Naive thymus-derived CD4-positive, alpha-beta T cell (primary cell): ENCODE measurements at places on chromosomes 7 and 10.

- DNase-seq: peak; percentile 22
Measured at GRCh38 chr10:7383442-7383841, 27.4 kb downstream of the SFMBT2 start.

- no peak for DNase-seq
Measured at GRCh38 chr7:128005117-128005516, 26.1 kb downstream of the LRRC4 start.

DNA sequence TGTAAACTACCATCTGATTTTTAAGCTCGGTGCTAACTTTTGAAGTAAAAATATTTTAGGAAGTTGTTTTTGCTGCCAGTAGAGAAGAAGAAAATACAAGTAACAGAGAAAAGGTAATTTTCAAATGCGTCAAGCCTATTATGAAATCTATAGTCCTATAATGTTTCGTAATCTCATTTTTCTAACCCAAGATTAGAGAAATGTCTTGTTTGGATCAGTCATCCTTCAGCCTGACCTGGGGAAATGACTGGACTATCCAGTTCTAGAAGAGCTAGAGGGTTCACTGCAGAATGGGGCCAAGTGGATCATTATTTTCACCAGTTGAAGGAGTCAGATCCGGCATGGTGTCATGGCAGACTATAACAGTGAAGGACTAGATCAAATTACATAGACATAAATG lies 62.7 kb upstream of the FGL2 start:
- DNase-seq: no peak

DNA sequence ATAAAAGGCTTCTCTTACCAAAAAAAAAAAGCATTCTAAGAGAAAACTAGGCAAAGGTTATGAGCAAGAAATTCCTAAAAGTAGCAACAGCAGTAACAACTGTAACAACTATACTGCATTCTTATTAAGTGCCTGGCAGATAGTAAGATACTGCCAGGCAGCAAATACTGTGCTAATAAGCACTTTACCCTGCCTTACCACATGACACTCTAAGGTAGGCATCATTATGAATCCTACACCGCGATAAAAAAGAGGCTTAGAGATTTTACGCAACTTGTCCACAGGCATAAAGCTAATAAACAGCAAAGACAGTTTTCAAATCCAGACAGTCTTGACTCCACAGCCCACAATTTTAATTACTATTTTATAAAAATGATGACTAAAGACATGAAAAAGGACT lies 83.2 kb downstream of the USP6NL start:
- no peak for DNase-seq

GRCh38 chr10:3652886-3653285 lies 132.1 kb downstream of the KLF6 start:
- no peak for DNase-seq

GRCh38 chr10:6823770-6824169 lies 243.7 kb upstream of the PRKCQ start:
- no peak for DNase-seq

DNA sequence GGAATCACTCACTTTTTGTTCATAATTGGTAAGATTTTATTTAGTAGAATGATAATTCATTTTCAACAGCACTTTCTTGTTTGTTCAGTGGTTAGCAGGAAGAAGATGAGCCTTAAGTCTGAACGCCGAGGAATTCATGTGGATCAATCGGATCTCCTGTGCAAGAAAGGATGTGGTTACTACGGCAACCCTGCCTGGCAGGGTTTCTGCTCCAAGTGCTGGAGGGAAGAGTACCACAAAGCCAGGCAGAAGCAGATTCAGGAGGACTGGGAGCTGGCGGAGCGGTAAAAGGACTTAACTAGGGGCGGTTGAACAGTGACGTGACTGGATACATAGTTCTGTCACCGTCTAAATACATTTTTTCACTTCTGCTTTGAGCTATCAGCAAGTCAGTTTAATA lies 31.3 kb downstream of the RABGEF1 start:
- DNase-seq: no peak

- DNase-seq: no peak
Measured at GRCh38 chr7:72309476-72309875, 102.7 kb downstream of the CALN1 start.

DNA sequence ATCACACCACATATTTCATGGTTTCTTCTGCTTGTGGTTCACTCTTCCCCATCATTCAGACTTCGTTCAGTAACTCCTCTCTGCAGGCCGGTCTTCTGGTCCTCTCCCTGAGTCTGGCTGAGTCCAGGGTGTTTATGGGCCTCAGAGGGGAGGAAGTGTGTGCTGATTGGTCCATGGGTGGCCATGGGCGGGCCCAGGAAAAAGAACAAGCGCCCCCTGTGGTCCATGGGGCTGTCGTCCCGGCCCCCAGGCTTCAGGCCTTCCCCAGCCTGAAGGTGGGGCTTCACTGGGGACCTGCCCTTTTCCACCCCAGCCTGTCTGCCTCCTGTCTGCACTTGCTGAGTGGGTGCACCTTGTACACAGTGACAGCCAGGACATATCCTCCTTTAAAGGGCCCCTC lies 123.7 kb downstream of the VIPR2 start:
- DNase-seq: no peak

- no peak for DNase-seq
Measured at GRCh38 chr7:35251606-35252310, 2.1 kb downstream of the TBX20 start.

DNA sequence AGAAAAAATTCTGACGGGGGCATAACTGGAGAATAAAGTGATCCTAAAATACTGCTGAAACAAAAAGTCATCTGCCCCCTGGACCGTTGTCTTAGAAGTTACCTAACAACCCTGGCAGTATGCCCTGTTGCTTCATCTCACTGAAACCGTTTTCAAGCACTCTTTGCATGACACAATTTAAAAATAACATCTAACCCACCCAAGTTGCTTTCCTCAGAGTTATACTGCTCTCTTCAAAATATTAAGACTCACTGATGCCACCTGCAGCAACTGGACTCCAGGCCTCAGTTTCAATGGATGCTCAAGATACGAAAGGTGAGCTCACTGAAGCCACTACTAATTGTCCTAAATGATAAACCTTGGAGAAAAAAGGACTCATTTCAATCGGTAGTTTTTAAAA lies 57.4 kb downstream of the CDK6 start:
- no peak for DNase-seq

GRCh38 chr10:81548160-81548559 lies 326.8 kb upstream of the NRG3 start:
- no peak for DNase-seq

GRCh38 chr7:129494041-129494440 lies 8.3 kb upstream of the SMKR1 start:
- no peak for DNase-seq

DNA sequence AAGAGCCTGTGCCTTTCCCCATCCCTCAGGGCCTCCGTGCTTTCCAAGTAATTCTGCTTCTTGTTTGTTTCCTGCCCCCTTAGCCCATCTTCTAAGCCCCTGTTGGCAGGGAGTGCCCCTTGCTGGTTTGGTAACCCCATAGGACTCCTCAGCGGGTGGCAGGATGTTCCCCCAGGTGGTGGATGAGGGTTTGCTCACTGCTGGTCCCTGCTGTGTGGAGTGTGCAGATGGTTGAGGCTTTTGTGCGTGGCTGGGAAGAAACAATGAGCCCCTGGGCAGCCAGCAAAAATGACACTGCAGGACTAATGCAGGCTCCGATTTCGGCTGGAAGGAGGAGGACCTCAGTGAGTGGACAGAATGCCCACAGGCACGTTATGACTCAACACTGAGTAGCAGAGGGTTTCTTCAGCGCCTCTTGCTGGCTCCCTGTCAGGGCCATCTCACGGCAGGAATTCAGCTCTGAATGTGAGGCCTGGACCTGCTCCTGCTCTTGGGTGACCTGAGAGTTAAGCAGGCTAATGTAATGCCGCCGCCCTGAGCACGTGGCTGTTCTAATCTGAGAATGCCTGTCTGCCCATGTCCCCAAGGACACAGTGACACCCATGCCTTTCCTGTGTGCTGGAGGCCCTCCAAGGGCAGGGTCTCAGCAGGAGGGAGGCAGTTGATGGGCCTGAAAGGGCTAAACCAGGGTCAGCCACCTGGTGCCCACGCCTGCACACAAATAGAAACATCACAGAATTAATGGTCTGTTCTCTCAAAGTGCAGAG lies 16.6 kb downstream of the BAG3 start:
- DNase-seq: no peak

DNA sequence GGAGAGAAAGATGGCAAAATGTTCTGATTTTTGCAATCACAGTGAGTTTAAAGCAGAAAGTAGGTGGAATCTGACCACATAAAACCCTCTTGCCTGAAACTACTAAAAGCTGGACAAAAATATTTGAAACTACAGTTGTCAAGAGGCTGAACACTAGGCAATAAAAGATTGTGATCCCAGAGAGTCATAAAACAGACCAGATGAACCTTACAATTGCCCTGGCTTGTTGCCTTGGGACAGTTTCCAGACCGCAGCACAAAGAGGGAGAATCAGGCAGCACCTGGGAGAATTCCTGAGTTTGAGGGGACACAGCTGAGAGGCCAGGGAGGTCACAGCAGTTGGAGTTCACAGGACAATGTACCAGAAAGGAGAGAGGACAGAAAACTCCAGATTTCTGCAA lies 107.3 kb upstream of the NANOS1 start:
- DNase-seq: no peak

DNA sequence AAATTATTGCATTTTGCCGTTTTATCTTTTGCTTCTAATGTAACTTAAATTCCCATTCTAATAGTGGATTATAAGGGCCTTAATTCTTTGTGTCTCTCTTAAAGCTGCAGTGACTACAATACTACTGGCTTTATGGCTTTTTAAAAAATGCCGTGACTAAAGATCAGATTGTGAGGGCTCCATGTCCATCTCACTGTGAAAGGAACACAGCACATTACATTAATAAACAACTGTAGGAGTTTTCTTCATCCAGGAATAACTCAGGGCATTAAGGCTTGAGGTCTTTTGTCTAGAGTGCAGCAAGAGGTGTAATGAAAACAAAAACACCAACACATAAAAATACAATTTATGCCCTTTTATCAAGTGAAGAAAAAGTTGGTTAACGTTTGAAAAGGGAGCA lies 205.3 kb downstream of the SKAP2 start:
- DNase-seq: no peak

DNA sequence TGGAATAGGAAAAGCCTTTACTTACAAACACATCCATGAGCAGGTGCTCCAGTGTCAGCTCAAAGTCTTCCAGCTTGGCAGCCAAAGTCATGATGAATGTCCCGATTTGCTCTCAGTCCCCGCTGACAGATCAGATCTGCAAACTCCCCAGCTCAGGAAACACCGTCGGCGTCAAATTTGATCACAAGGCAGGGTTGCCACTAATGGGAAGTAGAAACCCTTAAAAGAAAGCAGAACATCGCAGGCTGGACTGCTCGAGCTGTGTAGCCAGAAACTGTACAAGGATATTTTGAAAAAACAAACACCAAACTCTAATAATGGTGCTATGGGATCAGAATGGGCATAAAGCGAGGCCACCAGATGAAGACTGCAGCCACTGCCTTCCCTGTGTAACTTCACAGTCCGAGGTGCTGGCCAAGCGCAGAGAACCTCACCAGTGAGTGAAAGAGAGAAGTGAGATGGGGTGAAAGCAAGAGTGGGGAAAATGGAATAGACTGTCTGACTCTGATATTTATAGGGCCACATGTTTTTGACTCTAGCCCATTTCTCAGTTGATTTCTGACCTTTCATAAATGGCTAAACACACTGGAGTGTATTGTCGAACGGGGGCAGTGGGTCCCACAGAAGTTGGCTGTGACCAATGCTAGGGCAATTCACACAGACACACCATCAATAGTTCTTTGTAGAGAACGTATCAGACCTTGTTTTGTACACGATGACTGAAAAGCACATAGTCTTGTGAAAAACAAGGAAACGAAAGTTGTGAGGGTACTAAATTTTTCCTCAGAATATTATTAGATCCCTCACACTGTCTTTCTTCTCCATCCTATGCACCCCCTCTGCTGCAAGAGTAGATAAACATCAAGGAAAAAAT lies 306.2 kb downstream of the FRMD4A start:
- no peak for DNase-seq

- peak; percentile 35 for DNase-seq
Measured at GRCh38 chr7:44534501-44534900, 6.6 kb downstream of the NPC1L1 start.

GRCh38 chr7:46486256-46487206 lies 565.5 kb upstream of the IGFBP3 start:
- DNase-seq: no peak

DNA sequence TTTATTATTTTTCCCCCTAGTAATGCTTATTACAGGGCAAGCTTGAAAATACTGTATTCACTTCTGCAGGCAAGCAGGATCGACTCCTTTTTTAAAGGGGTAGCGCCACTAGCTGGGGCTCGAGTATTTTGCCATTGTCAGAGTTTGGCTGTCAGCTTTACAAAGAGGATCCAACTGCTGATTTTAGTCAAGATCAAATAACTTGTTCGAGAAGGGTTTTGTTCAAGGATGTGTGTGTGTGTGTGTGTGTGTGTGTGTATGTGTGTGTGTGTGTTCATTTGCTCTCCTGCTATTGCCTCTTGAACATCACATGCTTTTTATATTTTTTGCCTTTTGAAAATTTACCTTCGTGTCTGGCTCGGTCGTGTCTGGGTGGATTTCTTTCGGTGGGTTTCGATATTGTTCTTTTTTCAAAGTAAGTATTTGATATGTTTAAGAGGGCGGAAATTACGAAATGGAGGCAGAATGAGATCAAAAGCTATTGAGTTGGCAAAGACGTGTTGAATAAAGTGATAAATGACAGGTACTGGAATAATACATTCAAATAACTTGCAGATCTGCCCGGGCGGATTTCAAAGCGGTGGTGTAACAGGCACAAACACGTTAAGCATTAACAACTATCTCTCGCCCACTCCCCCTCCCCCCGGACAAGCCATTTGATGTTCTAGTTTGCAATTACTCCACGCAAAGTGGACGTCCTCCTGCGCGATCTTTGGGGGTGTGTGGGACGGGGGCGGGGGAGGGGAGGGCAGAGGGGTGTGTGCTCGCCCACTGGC lies 1.1 kb downstream of the ARID5B start:
- DNase-seq: peak; percentile 91

- no peak for DNase-seq
Measured at GRCh38 chr7:117990834-117991233, 117.6 kb upstream of the CTTNBP2 start.

- DNase-seq: no peak
Measured at GRCh38 chr7:26653430-26654399, 210.7 kb downstream of the SKAP2 start.

GRCh38 chr7:11607686-11608085 lies 224.3 kb downstream of the THSD7A start:
- no peak for DNase-seq

DNA sequence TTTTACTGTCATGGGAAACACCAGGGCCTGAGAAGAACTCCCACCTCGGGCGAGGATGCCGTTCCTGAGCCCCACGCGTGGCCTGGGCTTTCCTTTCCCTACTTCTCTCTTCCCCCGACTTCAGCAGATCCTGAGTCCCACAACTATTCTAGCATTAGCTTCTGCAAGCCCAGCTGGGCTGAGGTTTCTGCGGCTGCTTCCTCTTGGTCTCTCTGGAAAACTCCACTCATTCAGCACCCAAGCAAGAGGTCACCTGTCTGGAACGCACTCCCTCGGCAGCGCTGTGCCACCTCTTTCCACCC lies 761 bp upstream of the DOCK1 start:
- DNase-seq: no peak

GRCh38 chr7:134337980-134338379 lies 21.2 kb upstream of the SLC35B4 start:
- no peak for DNase-seq
